ENCODE measurements at places on chromosomes 3 and 15.

DNA sequence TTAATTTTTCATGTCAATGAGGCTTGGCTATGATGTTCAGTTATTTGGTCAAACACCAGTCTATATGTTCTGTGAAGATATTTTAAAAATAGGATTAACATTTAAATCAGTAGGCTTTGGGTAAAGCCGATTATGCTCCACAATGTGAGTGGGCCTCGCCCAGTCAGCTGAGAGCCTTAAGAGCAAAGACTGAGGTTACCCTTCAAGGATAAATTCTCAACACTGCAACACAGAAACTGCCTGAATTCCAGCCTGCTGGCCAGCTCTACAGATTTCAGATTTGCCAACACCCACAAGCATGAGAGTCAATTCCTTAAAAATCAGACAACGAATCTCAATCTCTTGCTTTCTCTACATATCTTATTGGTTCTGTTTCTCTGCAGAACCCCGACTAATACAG, 188.3 kb downstream of the PLCH1 start:
- DNase-seq, result no peak

DNA sequence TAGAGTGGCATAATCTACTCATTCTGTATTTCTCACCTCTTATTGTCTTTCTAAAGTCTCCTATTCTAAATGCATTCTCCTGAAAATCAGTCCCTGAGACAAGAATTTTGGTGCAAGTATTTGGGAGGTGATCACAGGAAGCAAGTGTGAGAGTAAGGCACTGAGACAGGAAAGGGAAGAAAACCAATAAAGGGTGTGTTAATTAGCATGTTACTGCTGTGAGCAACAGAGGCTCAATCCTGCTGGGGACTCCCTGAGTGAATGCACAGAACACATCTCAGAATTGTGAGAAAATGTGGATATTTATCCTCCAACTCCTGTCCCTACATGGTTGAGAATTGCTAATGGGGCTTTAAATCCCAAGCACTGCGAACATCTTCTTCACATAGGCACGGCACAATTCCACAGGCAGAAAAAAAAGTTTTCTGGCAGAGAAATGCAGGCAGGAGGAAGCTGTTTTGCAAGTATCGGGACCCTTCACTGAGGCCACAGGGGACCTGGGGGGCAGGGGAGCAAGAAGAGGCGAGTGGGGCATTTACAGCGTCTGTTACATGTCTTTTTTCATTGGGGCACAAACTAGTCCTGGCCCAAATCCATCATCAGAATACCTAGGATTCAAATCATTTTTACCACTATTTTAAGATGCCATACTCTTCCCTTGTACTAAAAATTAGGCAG, 27.2 kb upstream of the STT3B start:
- no peak for DNase-seq

DNA sequence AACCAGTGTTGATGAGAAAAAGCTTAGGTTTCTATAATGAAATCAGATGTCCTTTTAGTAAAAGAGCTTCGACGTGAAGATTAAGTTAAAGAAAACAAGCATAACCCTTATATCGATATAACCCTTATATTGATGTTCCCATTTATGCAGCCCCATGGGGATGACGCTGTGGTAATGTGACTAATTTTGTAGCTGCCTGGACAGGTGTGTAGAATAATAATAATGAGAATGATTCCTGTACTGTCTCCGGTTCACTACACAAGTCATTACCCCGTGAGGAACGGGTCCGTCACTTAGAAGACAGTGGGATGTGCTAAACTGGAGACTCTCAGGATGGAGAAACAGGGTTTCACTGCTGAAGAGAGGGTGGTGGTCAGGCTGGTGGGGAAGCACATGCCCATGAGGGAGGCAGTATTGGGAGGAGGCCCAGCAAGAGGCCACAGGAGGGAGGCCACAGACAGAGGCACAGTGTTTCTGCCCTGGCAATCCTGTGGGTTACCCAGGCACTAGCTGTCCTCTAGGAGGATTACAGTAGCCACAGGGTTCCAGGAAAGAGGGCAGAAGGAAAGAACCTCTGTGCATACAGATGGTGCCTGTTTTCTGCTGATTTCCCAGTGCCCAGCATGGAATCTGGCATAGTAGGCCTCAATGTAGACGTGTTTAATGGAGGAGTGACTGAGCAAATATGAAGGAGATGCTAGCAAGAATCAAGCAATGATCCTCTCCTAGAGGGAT, 191.1 kb upstream of the TSC22D2 start:
- DNase-seq, result no peak

- no peak for DNase-seq
Measured at GRCh38 chr3:34483311-34483887, 685.0 kb downstream of the PDCD6IP start.

DNA sequence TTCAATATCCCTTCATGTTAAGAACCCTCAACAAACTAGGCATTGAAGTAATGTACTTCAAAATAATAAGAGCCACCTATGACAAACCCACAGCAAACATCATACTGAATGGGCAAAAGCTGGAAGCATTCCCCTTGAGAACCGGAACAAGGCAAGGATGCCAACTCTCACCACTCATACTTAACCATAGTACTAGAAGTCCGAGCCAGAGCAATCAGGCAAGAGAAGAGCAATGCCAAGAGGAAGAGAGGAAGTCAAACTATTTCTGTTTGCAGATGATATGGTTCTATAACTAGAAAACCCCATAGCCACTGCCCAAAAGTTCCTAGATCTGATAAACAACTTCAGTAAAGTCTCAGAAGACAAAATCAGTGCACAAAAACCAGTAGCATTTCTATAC, 161.9 kb downstream of the UBE2E2 start:
- DNase-seq, result no peak

GRCh38 chr3:187291001-187291511, 481 bp downstream of the MASP1 start:
- DNase-seq, result peak; percentile 60

GRCh38 chr3:16484216-16484615, 29.3 kb downstream of the RFTN1 start:
- peak; percentile 99 for DNase-seq

- no peak for DNase-seq
Measured at GRCh38 chr15:59186501-59186900, 20.1 kb upstream of the LDHAL6B start.

DNA sequence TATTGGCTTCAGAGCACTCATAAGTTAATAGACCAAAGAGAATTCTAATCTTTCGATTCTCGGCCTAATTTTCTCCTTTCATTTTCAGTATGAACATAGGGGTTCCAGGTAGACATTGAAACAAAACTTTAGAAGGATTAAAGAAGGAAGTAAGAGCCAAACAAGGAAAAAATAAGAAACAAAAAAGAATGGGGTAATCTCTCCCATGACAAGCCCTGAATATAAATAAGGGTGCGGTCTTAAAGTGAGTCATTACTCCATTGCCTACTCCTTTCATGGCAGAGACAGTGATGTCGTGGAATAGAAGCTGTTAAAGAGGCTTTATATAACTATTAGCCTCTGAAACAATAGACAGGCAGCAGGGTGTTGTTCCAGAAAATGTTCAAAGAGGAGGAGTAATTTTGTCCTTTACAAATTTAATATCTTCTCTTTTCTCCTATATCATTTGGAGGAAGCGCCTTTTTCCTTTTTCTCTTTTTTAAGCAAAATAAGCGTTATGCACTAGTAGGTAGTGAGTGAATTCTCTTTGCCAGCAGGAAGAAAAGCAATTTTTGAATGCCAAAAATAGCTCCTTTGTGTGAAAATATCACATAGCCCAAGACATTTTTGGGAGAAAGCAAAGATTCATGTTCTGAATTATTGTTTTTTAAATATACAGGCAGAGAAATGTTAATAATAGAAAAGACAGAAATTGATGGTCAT, 607.9 kb upstream of the KCNMB2 start:
- DNase-seq, result peak; percentile 23

DNA sequence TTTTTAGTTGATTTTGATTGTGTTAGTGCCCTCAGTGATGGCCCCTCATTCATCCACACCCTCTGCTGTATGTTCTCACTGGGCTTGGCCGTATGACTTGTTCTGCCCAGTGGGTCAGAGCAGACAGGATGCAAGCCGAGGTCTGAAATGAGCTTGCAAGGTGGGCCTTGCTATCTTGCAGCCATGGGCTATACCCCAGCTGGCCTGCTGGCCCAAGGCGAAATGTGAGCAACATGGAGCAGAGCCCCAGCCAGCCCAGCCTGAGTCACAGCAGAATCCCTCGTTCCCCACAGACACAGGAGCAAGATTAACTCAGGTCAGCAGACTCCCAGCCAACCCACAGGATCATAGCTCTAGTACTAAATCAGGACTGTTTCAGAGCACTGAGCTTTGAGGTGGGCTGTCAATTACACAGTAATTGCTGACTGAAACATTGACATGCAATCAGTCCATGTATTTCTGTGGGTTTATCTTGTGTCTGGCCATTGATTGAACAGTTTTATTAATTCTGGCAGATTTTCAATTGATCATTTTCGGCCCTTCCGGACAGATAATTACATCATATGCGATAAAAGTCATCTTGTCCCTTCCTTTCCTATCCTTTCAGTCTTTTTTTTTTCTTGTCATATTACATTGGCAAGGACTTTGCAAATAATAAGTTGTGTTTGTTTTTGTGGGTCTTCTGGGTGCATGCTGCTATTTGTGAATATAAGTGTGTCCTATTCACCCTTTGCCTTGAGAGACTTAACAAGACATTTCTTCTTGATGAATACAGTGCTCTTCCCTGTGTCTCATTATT, 27.1 kb downstream of the KLF15 start:
- no peak for DNase-seq

DNA sequence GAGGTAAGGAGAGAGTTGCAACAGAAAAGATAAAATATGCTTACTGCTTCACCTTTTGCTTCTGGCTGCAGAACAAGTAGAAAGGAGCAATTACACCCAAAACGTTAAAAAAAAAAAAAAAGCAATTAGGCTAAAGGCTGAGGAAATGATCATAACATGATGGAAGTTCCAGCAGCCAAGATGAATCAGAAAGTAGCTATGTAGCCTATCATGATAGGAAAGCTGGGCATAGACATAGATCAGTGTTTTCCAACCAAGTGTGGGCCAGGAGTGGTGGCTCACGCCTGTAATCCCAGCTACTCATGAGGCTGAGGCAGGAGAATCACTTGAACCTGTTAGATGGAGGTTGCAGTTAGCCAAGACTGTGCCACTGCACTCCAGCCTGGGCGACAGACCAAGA, 52.6 kb downstream of the AGTR1 start:
- DNase-seq, result peak; percentile 27

All from fibroblast of skin of abdomen (primary cell).